NCI-H187 treated with DMSO at 0.1 percent for 48 hours (cell line): ENCODE measurements at places on chromosomes 3 and 15.

DNA sequence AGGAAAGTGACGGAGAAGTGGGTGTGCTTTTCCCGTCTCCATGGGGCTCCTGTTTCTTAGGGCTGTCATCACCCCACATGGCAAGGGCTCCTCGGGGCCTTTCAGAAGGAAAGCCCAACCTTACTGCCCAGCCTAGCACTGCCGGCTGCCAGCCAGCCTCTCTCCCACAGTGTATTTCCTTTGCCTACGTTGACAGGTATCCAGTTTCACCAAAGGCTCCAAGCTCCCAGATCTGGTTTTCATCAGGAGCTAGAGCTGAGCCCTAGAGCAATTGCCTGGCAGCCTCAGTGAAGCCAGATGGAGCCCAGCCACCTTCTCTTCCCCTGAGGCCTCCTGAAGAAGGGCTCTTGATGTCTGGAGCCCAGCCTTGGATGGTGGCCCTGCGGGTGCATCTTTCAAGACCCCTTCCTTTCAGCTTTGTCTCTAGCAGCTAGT, 20.2 kb downstream of the CRABP1 start:
- no peak for DNase-seq

DNA sequence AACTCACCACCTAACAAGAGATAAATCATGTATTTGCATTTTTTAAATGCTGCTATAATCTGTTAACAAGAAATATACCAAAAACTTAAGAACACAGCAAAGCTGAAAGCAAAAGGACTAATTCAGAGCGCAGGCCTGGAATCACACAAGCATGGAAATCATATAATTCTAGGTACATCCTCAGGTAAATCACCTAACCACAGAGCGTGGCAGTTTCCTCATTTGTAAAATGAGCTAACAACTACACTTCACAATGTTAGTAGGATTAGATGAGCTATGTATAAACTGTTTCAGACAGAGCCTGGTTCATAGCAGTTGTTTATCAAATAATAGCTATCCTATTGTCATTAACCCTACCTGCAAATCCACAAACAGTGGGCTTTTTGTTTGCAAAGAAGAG, 146.4 kb downstream of the ERC2 start:
- no peak for DNase-seq

DNA sequence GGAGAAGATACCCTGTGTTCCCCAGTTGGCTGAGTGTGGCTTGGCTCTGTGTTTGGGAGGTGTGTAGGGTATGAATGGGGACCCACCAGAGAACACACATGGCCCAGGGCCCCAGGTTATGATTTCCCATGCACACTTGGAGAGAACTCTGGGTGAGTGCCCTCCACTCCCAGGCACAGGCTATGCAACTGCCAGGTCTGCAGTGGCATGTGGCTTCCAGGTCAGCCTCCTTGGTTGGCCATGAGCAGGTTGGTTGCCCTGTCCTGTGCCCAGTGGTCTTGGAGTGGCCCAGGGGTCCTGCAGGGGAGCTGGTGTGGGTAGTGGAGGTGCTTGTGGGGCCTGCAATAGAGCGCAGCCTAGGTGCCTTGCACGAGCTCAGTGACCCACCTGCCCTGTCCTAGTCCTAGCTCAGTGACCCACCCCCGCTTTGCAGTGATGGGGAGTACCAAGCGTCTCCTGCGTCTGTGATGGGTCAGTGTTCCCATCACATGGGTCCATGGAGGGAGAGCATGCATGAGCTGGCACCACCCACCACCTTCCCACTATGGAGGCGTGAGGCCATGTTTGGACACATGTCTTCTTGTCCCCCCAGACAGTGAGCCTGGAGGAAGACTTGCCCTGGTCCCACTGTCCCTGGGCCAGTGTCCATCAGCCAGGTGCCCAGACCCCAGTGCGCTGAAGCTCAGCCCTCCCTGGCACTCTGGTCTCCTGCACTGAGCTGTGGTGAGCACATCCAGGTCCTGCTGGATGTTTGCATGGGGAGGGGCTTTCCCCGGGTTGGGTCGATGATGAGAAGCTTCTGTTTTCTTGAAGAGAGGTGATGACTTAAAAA, 217.3 kb downstream of the SNRPN start:
- DNase-seq = no peak

- DNase-seq = no peak
Measured at GRCh38 chr3:185730550-185730949, 94.3 kb downstream of the IGF2BP2 start.

- no peak for DNase-seq
Measured at GRCh38 chr3:156448300-156448699, 106.6 kb downstream of the SSR3 start.

GRCh38 chr3:185311991-185312390, 50.9 kb upstream of the MAP3K13 start:
- DNase-seq = no peak

DNA sequence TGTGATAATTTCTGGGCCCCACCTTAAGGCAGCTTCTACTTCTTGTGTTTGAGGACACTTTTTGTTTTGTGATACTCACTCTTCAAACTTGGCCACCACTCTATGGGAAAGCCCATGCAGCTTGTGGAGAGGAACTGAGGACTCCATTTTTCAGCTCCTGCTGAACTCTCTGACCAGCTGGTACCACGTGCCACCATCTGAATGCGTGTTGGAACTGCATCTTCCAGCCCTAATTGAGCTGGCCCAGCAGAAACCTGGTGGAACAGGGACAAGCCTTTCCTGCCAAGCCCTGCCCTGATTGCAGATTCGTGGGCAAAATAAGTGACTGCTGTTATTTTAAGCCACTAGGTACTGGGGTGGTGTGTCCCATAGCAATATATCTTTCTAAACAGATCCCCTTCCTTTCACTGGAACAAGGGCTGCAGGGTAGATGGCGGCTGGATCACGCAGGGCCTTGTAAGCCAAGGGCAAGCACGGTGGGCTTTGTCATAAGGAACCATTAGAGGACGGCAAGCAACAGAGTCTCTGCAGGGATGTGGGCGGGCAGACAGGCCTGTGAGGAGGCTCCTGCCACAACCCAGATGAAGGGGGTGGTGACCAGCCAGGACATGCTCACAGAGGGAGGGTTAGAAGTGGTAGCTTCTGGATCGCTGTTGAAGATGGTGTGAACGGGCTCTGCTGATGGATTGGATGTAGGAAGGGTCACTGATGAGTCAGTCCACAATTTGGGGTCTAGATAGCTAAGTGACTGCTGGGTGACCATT, 9.5 kb downstream of the H1-8 start:
- DNase-seq = no peak

- DNase-seq = no peak
Measured at GRCh38 chr3:36993326-36994283, at the start of gene MLH1. TSS of gene MLH1 (plus strand) at chr3:36993518. CDS start at chr3:36993548, 30 bp downstream.

DNA sequence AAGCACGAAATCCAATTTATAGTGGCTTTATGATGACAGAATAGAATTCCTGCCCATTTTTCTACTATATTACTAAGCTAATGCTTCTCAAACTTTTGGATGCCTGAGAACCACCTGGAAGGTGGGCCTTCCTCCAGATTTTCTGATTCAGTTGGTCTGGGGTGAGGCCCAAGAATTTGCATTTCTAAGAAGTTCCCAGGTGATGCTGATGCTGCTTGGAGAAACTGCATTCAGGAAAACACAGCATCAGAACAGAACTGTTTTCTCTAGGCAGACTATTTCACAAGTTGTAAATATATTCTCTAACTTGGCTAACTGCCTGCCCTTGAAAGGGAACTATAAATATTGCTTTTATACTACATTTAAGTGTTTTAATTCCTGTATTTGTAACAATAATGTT, 644.9 kb upstream of the DPPA4 start:
- DNase-seq = no peak

- DNase-seq = no peak
Measured at GRCh38 chr3:168991803-168992202, 671.7 kb downstream of the MECOM start.

DNA sequence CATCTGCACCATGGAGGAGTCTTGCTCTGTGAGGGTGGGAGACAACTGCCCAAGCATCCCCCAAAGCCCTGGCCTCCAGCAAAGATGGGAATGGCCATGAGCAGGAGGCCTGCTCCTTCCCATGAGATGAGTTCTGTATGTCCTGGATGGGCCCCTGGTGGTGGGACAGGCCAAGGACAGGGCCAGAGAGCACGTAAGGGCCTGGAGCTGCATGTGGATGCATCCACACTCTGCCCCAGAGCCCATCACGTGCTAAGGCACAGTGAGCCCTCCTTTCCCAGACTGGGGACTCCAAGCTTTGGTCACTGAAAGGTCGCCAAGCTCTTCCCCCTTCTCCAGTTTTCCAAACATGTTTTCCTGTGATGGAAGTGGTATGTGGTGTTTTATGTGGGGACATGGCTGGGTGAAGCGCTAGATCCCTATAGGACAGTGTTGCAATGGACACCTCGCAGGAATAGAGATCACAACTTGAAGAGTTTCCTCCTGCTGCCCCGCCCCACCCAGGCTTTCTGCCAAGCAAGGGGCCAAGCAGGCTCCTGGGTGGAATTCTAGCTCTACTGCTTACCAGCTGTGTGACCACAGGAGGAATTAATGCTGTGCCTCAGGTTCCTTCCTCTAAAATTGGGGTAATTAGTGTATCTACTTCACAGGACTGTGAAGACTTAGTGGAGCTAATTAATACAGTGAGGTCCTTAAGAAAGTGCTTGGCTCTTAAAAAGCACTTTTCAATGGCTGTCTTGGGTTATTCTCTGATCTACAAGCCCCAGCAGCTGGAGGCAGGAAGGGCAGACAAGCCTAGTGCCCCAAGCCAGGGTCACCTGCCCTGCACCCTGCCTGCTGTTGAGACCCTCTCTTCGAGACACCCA, 106.4 kb upstream of the RPL32 start:
- no peak for DNase-seq

DNA sequence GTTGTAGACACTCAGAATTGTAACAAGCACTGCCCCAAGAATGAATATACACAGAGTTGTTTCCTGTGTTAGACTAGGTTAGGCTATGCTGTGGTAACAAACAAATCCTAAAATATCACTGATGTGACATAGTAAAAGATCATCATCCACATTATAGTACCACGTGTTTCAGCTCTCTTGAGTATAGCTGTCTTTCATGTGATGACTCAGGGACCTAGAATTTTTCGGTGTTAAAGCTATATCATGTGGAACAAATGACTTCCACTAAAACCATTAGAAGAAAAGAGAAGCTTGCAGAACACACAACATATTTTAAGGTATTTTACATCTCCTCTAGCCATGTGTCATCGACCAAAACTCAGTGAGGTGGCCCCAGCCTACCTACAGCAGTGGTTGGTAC, 307.9 kb upstream of the RBMS3 start:
- no peak for DNase-seq

DNA sequence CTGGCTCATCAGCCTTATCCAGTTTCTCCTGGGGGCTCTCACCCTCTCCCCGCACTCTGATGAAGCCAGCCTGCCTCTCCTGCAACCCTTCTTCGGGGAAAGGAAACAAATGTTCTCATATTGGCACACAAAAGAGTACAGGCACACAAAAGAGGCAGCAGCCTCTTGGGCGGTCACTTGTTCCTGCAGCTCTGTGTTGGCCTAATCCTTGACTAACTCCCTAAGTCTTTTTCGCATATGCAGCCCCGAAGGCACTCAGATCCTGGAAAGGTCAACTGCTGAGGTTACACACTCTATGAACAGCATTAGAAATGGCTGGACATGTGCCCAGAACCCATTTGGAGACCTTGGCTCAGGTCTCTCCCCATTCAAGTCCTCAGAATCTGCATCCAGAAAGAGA, 7.4 kb upstream of the CAMP start:
- DNase-seq = no peak

GRCh38 chr15:45829336-45830153, 194.7 kb downstream of the SQOR start:
- no peak for DNase-seq

- no peak for DNase-seq
Measured at GRCh38 chr15:59657635-59658125, 365 bp upstream of the GTF2A2 start.
